ENCODE measurements at places on chromosomes 16 and 17.
A peak's percentile ranks its signal among the peaks of the same experiment; 100 is the strongest.

DNA sequence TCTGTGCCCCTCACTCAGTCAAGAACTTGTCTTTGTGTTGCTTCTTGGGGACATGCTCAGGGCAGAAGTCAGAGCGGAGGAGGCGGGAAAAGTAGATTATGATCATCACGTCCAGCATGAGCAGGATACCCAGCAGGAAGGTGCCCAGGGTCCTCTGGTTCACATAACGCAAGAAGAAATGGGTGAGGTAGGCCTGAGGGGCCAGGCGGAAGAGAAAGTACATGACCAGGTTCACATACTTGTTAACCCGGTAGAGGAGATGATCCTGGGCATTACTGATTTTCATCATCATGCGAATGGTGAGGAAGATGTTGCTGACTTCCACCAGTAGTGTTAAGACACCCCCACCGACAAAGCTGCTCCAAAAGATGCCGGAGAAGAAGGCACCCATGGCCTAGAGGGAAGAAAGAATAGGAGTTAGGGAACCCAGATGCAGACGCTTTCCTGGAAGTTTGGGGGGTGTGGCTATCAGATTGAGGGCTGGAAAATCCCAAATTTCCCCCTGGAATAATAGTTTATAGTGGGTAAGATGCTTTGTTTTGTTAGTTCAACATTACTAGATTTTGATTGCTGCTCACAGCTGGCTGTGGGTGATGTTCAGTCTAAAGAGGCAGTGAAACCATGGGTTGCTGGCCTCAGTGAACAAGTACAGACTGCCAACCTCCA is 1.4 kb downstream of the TLCD1 start:
- DNase-seq, result no peak

GRCh38 chr16:11697319-11697718 is 29.1 kb downstream of the SNN start:
- no peak for DNase-seq

- DNase-seq, result no peak
These were observed 6.3 kb downstream of the SOX8 start for GRCh38 chr16:987906-988305.

DNA sequence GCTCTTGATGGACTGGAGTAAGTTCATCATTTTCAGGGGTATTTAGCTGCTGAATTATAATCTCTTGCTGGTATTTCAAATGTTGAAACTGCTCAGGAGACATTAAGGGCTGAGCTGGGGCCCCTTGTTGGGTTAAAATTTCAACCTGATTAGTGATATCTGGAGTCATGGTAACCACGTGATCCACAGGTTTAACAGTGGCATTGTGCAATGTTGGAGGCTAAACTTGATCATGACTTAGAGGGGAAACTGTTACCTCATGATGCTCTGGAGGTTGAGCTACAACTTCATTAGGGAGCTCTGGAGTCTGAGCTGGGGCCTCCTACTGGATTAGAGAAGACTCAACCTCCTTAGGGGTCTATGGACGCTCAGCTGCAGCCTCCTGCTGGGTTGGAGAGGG is 17.2 kb upstream of the MPP2 start:
- no peak for DNase-seq

DNA sequence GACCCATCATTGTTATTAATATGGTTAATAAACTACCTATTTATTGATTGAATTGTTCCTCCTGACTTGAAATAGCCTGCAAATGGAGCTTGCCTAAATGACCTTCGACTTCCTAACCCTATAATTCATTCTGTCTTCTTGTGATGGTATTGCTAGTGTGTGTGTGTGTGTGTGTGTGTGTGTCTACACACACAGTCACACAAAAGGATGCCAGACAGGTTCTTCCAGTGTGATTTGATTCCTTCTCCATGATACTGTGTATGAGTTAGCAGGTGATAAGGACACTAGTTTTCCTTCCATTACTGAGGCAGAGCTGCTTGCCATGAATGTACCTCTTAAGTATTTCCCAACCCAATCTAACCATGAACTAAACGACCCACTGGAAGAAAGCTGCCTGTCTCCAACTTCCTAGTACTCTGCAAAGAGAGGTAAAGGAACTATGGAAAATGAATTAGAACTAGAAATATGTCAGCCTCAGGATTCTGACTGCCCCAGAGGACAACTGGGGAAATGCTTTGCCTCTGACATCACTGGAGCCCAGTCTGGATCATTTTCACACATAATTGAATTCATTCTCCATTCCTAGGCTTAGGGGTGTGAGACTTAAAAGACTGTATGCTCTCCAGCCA is 3.5 kb upstream of the CDC6 start:
- DNase-seq, result no peak

DNA sequence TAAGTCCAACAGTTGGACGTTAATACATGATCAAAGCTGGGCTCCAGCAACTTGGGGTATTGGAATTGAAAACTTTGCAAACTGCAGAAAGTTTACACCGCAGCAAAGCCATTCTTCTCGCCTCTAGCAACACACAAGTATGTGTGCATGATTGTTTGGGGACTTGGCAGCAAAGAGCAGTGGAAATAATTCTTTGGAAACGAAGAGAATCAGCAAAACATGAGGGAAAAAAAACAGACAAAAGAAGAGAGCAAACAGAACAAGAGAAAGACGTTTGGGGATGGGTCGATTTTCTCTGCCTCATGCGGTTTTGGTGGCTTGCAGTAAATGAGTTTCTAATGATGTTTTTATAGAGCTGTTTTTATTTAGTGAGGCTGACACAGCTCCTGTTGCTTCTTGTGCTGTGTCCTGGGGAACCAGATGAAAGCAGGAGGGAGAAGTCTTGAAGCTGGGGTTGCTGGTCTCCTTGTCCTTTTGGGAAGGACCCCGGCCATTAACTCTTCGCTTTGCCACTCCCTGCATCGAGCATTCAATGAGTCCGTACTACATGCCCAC is 502.9 kb downstream of the GRIN2A start:
- no peak for DNase-seq

- DNase-seq, result no peak
These were observed 17.9 kb downstream of the SEC14L5 start for GRCh38 chr16:4976079-4976478.

GRCh38 chr17:21233581-21234347 is 19.4 kb downstream of the NATD1 start:
- no peak for DNase-seq

GRCh38 chr16:71338632-71339031 is 19.9 kb upstream of the CALB2 start:
- DNase-seq, result no peak

DNA sequence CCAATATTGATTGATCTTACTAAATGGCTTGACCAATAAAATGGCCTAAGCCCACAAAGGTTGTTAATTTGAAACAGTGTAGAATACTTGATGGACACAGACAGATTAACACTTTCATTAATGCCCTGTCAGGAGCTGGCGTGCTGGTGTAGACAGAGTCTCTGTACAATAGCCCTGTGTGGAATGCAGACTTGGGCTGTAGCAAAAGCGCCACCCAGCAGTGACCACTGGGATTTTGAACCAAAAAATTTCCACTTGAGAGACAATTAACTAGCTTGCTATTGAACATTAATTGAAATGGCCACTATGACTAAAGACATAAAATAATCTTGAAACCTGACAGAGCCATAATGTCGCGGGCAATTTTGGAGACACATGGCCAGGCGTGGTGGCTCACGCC is 19.7 kb upstream of the GUCY2D start:
- DNase-seq, result no peak

DNA sequence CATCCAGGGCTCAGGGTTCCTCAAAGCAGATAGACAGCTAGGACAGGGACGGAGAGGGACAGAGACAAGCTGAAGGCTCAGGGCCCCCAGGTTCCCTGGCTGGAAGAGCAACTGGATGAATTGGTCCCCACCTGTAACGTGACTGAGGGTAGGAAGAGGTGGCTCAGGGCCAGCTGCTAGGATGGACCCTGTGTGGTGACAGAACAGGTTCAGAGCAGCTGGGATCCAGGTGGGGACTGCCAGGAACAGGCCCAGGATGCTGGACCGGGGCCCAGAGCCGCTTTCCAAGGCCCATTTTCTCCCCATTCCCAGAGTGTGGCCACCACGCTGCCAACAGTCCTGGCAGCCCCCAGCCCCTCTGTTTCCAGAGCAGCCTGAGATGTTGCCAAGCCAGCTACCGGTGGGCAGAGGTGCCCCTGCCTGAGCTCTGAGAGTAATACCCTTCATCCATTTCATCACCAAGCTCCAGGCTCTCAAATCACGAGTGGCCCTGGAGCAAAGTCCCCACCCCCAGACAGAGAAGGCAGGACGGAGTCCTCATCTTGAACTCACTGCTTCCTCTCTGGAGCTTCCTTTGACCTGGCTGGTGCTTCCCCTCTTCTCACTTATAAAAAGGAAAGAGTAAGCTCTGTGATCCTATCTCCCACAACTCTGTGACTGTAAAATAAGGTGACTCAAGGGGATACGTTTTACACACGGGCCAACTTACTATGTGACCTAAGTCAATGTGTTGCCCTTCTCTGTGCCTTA is 79.6 kb downstream of the TMEM132E start:
- no peak for DNase-seq

DNA sequence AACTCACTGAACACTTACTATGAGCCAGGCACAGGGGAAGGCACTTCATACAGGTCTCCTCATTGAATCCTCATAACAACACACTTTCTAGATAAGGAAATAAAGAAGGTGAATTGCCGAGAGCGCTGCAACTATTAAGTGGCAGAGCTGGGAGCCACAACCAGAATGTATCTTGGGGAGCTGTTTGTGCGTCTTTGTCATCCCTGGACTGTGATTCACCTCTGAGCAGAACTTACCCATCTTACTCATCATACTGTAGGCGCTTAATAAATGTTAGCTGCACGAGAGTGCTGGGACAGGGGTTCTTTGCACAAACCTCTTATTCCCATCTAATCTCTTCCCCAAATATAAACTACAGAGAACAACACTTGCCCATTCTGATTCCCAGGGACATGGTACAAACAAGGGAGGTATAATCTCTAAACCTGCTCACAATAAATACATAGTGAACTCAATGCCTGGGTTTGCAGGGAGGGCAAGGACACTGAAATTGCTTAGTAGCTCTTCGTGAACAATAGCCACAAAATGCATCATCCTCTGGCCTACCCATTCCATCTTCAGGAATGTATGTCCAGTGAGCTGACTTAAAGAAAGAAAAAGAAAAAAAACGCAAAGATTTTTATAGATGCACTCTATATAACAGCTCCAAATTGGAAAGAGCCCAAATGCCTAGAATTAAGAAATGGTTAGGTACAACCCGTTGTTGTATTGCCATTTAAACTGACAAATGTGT is 43.0 kb downstream of the MYO18A start:
- no peak for DNase-seq

DNA sequence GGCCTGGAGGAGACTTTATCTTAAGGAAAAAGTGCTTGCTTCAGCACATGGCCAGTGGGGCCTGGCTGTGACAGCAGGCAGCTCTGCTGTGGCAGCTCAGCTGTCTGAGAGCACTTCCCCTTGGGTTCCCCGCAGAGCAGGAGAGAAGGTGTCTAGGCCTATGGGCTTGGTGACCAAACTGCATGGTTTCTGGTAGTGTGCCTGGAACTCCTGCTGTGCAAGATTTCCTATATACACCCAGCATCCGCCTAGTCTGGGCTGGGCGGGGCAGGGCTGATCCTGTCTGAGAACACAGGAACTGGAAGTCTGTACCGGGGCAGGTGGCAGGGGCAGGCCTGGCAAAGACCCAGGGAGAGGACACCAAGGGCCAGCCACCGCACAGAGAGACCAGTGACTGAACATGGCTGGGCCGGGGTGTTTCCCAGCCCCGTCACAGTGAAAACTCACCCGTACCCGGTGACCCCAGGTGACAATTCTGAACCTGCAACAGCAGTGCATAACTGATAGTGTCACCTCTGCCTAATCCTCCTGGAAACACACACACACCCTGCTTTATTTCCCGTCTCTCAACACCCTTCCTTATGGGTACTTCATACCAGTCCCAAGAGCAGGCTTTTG is 39.3 kb downstream of the CHD9 start:
- peak; percentile 29 for DNase-seq

DNA sequence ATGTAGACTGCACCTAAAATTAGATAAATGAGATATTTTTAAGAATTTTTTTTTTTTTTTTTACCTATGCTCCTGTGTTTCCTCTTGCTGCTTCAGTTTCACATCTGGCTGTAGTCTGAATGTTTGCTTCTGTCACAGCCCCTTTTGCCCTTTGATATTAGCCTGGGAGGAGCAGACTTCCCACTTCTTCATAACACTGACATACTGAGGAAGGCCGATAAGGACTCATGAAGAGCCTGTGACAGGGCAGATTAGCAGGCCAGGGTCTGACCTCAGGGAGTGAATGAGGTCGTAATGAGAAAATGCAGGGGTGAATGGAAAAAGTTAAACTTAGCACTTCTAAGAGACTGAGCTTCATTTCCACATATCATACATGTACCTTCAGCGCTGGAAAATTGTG is at the start of gene SLFN14:
Gene SLFN14, minus strand, starts transcription at position 117 of the 400 bp plus-strand sequence. CDS start 2,757 bp downstream, outside the sequence.
- DNase-seq, result no peak

- DNase-seq, result no peak
These were observed 500.0 kb upstream of the SALL1 start for GRCh38 chr16:51651061-51651466.

DNA sequence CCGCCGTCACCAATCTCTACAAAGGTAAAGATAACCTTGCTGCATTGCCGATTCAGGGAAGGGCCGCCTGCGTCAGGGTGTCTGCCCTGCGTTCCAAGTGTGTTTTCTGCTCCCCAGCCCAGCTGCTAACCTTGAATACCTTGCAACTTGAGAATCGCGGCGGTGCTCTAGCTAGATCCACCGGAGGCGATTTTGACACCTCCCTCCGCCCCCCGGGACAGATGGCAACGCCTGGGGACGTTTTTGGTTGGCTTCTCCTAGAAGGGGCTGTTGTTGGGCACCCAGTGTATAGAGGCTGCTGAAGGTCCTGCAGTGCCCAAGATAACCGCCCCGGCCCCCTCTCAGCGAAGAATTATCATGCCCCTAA is 1.5 kb downstream of the HAPSTR1 start:
- DNase-seq, result no peak

- DNase-seq, result no peak
These were observed 103.4 kb downstream of the ZNF18 start for GRCh38 chr17:11893862-11894261.

DNA sequence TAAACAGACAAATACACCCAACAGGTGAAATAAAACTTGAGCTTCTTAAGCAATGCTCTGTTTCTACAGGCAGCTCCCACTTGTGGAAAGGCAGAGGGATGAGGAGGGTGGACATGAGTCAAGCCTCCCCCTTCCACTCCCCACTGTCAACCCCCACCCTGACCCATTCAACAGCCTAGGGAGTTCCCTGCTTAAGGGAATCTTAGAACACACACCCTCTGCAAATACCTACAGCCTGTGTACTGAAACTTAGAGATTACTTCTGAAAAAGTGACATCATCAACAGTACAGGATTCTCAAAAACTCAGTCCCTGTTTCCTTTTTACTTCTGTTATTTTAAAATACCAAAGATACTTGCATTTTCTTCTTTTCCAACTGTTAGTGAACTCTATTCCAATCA is 345.4 kb downstream of the SOX9 start:
- DNase-seq, result no peak
